ENCODE measurements at places on chromosomes 1 and 21. TPM values are rescaled to one million over a fixed set of nuclear protein-coding genes. Genes with fewer than 3 reads are reported as not detected.

DNA sequence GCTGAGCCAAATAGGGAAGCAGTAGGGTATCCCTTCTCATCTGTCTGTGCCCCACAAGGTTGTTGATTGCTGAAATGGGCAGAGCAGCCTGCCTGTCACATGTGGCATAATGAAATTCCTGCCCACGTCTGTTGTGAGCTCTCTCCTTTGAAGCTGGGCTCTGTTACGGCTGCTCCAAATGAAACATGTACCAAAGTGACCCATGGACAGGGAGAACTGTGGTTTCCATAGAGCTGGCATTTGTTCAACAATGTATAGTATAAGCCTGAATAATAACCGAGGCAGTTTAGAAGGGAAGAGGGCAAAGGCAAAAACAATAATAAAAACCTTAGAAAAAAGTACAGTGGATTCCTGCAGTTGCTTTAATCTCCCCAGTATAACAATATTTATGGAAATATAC is 149.7 kb downstream of the LYPLAL1 start:
- no peaks in the 10 kb centered on the region for H3K4me1 ChIP-seq
- H3K27ac ChIP-seq: no peak overlapping the region
- H3K4me3 ChIP-seq: no peak overlapping the region
- no peak for DNase-seq

DNA sequence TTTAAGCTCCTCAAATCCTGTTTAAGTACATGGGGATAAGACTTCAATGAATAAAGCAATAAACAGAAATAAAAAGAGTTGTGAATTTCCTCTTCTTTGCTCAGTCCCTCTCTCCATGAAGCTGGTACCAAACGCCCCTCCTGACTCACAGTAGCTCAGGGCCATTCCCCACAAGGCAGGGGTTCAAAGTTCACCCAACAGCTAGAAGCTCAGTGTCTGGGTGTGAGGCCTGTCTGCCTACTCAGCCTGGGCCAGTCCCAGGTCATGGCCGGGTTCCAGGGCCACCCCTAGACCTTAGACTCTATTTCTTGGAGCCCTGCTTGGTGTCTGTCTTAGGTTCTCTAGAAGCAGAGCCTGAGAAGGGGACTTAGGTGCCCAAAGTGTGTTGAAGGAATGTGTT is 251.5 kb downstream of the GRIK3 start:
- H3K36me3 ChIP-seq: no peaks in the 10 kb centered on the region
- H3K4me1 ChIP-seq: no peaks in the 10 kb centered on the region
- no peaks in the 10 kb centered on the region for H3K27me3 ChIP-seq
- no peak overlapping the region for H3K4me3 ChIP-seq
- H3K27ac ChIP-seq: no peak overlapping the region
- DNase-seq: no peak

DNA sequence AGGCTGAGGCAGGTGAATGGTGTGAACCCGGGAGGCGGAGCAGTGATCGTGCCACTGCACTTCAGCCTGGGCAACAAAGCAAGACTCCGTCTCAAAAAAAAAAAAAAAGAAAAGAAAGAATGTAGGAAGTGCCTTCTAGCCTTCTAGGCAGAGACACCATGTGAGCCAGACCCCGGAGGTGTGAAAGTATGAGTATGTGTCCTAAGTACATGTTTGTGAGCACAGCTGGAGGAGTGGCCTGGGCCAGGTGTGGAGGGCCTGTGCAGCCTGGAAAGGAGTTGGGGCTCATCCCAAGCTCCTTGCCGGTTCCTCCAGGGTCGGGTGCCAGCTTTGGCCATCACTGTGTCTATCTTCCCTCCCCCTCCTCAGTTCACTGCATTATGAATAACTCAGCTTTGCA is 13.0 kb downstream of the SOX13 start:
- no peak overlapping the region for H3K4me3 ChIP-seq
- no peaks in the 10 kb centered on the region for H3K27me3 ChIP-seq
- H3K4me1 ChIP-seq: no peaks in the 10 kb centered on the region
- no peak for DNase-seq
- no peak overlapping the region for H3K27ac ChIP-seq
- H3K36me3 ChIP-seq: no peaks in the 10 kb centered on the region

- peak; percentile 1 for DNase-seq
- no peaks in the 10 kb centered on the region for H3K36me3 ChIP-seq
- no peak overlapping the region for H3K4me3 ChIP-seq
- H3K27ac ChIP-seq: no peak overlapping the region
- peaks cover 2% of the 10 kb centered on the region for H3K27me3 ChIP-seq
- H3K4me1 ChIP-seq: no peaks in the 10 kb centered on the region
Measured at GRCh38 chr1:118081387-118081786, 103.6 kb downstream of the SPAG17 start.

- no peak overlapping the region for H3K27ac ChIP-seq
- no peaks in the 10 kb centered on the region for H3K36me3 ChIP-seq
- H3K27me3 ChIP-seq: no peaks in the 10 kb centered on the region
- no peaks in the 10 kb centered on the region for H3K4me1 ChIP-seq
Measured at GRCh38 chr1:105678334-105678733, 1378.1 kb upstream of the PRMT6 start.

GRCh38 chr1:89681045-89681729 is 48.3 kb downstream of the LRRC8C start:
- H3K27me3 ChIP-seq: no peaks in the 10 kb centered on the region
- H3K4me3 ChIP-seq: no peak overlapping the region
- peaks cover 25% of the 10 kb centered on the region for H3K4me1 ChIP-seq
- DNase-seq: no peak
- no peak overlapping the region for H3K27ac ChIP-seq

- peaks cover 36% of the 10 kb centered on the region for H3K36me3 ChIP-seq
- no peaks in the 10 kb centered on the region for H3K27me3 ChIP-seq
Measured at GRCh38 chr1:22489823-22490222, 38.2 kb downstream of the ZBTB40 start.

Gene OLFML3
- total RNA-seq: 0.64 TPM

Gene CLIC4
- total RNA-seq: 2.1 TPM

Gene KRTAP12-2
- total RNA-seq: not detected

Gene TMEM59
- 180 TPM for total RNA-seq

All from CD4-positive, CD25-positive, alpha-beta regulatory T cell (primary cell).